ENCODE measurements at places on chromosomes 1 and 21.

DNA sequence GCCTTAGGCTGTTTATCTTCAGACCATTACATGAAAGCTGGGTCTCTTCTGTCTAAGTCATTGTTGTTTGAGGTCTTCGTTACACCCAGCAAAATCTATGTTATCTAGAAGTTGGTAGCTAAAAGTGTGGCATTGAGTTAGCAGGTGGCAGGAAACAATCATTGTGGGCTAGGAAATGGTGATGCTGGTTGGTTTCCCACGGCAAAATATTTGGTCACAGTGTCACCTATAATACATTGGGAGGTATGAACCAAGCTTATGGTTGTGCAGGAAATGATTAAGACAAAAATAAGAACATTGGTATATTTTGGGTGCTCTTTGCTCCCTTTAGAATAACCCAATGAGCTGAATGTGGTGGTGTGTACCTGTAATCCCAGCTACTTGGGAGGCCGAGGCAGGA, 169.7 kb downstream of the TRIM33 start:
- DNase-seq = no peak

DNA sequence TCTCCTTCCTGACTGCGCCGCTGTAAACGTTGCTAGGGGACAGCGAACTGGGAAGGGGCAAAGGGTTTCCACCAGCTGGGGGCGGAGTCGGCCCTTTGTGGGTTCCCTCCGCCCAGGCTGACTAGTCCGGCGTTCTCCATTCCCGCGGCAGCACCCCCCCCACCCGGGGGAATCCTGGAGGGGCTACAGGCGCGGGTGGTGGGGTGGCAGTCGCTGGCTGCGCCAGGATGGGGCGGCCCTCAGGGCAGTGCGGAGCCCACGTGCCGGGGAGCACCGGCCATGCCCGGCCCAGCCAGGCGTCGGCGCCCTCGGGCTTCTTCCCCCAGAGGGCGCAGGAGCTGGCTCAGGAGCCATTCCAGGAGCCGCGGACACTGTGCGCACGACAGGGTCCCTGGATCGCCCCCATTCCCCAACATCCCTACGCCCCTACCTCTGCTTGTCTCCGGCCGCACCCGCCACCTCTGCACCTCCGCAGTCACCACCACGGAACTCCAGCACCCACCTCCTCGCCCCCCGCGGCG, 476 bp downstream of the BATF3 start:
- peak; percentile 22 for DNase-seq

DNA sequence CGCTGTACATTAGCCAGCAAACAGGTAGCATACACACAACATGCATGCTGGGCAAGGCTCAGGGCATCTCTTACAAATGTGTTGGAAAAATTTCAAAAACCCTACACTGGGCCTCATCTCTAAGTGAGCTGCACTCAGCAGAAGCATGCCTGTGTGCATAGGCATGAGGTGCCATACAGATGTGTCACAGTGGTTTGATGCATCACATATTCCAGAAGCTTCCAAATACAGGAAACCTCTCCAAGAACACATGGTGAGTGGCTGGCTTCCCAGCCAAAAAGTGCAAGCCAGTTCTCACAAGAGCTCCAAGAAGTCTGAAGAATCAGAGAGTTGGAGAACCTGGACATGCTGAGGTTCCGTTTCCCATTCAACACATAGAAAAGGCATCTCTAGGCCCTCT, 58.3 kb downstream of the CD46 start:
- DNase-seq = no peak

DNA sequence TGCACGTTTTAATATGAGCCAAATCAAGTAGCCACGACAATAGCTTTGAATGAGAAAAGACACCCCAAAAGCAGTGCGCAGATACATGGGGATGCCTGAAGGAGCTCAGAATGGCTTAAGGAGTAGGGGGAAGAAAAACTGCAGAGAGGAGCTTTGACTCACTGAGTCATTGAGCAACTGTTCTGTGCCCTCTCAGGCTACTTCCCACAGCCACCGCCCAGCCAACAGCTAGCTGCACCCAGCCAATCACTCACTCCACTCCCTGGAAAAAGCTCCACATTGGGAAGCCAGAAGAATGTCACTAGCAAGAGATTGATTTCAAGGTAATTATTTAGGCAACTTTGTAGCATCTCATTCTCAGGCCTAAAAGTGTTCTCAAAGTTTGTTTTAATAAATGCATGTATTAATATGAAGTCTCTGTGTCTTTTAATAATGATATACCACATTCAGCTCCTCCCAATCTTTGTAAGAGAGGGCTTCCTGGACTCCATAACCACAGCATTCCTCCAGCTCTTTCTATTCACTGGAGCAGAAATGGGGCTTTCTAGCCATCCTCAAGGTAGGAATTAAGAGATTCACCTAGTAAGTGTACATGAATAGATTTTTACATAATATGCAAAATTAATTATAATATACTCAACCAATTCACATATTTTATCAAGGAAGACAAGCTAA, 16.8 kb downstream of the DUSP10 start:
- no peak for DNase-seq

DNA sequence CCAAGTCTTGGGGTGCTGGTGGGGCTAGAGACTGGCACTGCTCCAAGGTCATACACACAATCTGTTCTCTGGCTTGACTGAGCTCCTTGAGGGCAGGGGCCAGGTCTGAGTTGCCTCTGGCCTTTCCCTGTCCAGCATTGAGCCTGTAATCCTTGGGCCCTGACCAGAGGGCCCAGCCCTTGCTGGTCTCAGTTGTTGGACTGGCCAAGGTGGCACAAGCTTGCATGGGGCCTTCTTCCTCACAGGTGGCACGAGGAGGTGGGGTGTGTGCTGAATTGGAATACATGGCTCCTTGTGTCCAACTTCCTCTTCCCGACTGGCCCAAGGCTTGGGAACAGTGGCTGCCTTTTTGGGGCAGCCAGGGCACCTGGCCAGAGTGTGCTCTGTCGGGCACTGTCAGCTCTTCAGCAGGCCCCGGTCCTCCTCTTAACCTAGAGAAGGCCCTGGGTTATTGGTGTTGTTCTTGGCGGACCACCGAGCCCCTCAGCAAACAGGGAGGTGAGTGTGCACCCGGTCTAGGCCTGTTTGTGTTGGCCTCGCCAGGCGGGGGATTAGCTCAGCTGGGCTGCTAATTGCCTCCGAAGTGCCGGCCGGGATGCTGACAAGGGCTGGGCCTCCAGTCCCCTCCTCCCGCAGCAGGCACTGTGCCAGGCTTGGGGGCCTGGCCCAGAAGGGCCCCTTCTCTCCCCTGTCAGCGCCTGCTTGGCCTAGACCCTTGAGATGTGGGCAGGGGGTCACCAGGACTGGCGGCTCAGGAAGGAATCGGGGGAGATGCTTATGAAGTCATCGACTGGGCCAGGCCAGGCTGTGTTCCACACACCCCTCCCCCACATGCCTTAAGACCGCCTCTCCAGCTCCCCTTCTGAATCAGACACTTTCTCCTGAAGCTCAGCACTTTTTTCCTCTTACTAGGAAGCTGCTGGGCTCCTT, 28.5 kb downstream of the WNT4 start:
- DNase-seq = no peak

DNA sequence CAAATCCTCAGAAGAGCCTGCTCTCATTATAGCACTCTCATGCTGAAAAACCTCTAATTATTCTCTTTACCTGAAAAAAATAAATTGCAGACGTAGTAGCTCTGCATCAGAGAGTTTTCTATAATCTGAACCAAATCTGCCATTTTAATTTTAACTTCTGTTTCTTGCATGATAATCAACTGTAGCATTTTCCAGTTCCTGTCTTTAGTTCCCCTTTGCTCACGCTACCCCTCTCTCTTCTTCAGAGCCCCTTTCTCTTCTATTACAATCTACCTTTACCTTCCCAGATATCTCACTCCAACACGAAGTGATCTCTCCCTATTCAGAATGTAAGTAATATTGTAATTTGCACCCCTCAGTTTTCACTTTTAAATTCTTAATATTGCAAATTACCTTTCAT, 31.4 kb downstream of the FMO1 start:
- DNase-seq = no peak

DNA sequence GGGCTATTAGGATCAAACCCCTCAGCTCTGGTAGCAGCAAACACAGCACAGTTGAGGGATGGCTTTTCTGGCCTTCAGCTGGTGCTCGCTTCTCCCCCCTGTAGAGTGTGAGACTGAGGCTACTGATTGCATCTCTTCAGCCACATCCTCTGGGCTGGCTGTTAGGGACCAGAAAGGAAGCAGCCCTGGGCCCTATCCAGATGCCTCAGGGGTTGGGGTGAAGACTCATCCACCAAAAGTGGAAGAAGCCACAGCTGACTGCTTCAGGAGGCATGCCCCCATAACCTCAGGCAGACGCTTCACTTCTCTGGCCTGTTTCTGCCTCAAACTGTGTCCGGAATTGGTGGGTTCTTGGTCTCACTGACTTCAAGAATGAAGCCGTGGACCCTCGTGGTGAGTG, 6.2 kb upstream of the TMEM200B start:
- no peak for DNase-seq

Data from activated CD4-positive, CD25-positive, alpha-beta regulatory T cell (primary cell).